Kidney (tissue), 22 donors: ENCODE measurements at places on chromosomes 13 and 19. TPM values are rescaled to one million over a fixed set of nuclear protein-coding genes. Genes with fewer than 3 reads are reported as not detected.

DNA sequence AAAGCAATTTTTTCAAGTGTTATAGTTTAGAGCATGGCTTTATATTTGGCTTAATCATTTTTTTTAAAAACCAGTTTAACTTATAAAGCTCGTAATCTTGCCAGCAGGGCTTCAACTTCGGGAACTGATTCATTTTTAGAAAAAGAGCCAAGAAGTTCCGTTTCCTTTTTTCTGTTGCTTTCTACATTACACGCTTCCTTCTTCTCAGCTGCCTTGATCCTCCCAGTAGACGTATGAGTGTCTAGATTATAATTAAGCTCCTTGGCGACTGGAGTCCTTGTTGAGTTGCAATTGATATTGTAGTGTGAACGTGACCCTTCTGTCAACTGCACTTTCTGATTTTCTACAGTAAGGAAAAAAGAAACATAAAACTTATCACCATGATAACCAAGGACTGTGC is 497.2 kb downstream of the DIAPH3 start:
- peaks cover 4% of the 10 kb centered on the region for H3K4me1 ChIP-seq
- no peaks in the 10 kb centered on the region for H3K27me3 ChIP-seq
- no peak overlapping the region for H3K4me3 ChIP-seq
- no peak for DNase-seq
- H3K36me3 ChIP-seq, result no peaks in the 10 kb centered on the region

- H3K4me1 ChIP-seq, result no peaks in the 10 kb centered on the region
- no peaks in the 10 kb centered on the region for H3K27me3 ChIP-seq
- peak; percentile 55 for DNase-seq
- H3K36me3 ChIP-seq, result no peaks in the 10 kb centered on the region
Observed at GRCh38 chr19:55563261-55563690, 17.4 kb downstream of the ZNF579 start.

DNA sequence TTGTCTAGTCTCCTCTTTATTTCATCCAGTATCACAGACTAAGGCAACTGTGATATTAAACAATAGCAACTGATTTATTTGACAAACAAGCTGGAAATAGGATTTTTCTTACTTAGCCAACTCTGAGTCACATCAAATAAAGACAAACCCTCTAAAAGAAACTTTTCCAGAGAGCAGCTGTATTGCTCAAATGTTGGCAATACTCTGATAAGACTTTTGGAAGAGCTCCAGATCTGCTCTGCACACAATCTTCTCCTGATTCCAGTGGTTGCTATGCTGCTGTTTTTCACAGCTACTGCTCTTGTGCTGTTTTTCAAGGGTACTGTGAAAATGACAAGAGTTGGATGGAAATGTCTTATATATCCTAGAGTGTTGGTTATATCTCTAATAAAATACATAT is 1479.2 kb downstream of the SLITRK5 start:
- no peak for DNase-seq
- H3K27me3 ChIP-seq, result no peaks in the 10 kb centered on the region
- no peaks in the 10 kb centered on the region for H3K4me1 ChIP-seq
- H3K4me3 ChIP-seq, result no peak overlapping the region
- no peak overlapping the region for H3K27ac ChIP-seq
- H3K36me3 ChIP-seq, result no peaks in the 10 kb centered on the region

- no peak overlapping the region for H3K27ac ChIP-seq
- H3K4me1 ChIP-seq, result peaks cover 34% of the 10 kb centered on the region
- no peaks in the 10 kb centered on the region for H3K36me3 ChIP-seq
- DNase-seq, result peak; percentile 12
- H3K27me3 ChIP-seq, result no peaks in the 10 kb centered on the region
Observed at GRCh38 chr19:5953680-5954213, 24.2 kb downstream of the RANBP3 start.

Gene ACP5
- 13.8 TPM for total RNA-seq

Gene PNMA8C
- 0.09 TPM for total RNA-seq

Gene ZNF17
- 17.7 TPM for total RNA-seq

Gene TGFBR3L
- total RNA-seq, result 0.44 TPM

DNA sequence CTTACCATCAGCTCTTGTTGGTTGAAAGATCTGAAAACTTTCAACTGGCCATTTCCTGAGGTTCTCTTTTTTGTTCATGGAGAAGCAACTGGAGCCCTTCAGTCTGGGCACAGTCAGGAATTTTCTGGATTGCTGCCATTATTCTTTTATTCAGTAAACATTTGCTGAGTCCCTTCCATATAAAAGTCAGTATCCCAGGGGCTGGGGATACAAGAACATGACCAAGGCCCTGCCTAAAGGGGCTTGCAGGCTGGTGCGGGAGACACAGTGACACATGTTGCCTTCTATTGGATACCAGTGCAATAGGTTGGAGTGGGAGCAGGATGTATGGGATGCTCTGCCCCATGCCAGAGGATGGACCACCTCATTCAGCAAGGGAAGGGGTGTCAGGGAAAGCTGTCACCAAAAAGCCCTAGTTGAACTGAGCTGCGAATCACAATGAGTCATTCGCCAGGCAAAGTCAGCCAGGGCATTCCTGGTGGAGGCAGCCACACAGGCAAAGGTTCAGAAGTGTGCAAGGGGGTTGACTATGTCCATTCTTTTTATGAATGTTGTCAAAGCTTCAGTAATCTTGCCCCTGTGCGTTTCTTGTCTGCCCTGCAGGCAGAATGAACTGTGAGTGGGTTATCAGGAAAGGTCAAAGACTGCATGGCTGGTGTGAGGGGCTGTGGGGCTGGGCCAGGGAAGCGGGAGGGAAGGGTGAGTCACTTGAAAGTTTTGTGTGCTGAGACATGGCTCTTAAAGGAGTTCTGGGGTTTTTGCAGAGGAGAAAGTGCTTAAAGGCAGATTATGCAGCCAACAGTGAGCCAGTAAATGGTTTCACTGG is 395.9 kb downstream of the KCNRG start:
- H3K4me3 ChIP-seq, result no peak overlapping the region
- no peaks in the 10 kb centered on the region for H3K4me1 ChIP-seq
- no peaks in the 10 kb centered on the region for H3K36me3 ChIP-seq
- H3K27me3 ChIP-seq, result no peaks in the 10 kb centered on the region
- DNase-seq, result no peak

- DNase-seq, result peak; percentile 7
- H3K36me3 ChIP-seq, result no peaks in the 10 kb centered on the region
- H3K4me1 ChIP-seq, result no peaks in the 10 kb centered on the region
- no peak overlapping the region for H3K4me3 ChIP-seq
Observed at GRCh38 chr19:13430790-13431582, 75.3 kb downstream of the CACNA1A start.

GRCh38 chr13:35866801-35867200 is 264.4 kb downstream of the DCLK1 start:
- no peak for DNase-seq
- no peak overlapping the region for H3K4me3 ChIP-seq
- no peaks in the 10 kb centered on the region for H3K36me3 ChIP-seq
- no peaks in the 10 kb centered on the region for H3K27me3 ChIP-seq

- no peaks in the 10 kb centered on the region for H3K4me1 ChIP-seq
- no peak overlapping the region for H3K27ac ChIP-seq
- no peaks in the 10 kb centered on the region for H3K36me3 ChIP-seq
- H3K4me3 ChIP-seq, result no peak overlapping the region
Observed at GRCh38 chr13:96780105-96780504, 214.2 kb downstream of the OXGR1 start.

Gene SERP2
- total RNA-seq, result 9.7 TPM
